ENCODE measurements at places on chromosomes 5 and 9.

DNA sequence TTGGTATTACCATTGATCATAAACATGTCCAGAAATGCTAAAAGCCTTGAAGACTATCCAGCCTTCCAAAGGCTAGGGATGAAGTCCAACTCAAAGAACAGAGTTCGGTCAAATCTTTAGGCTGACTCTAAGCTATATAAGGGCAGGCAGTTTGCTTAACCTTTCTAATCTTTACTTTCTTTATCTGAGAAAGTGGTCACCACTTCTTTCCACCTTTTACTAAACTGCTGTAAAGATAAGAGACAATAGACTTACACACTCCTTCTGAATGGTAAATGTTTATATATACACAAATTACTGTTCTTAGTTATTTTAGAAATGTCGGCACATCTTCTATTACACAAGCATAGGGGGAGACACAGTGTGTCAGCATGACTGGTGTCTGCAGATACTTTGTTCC is 100.4 kb downstream of the NREP start:
- DNase-seq: no peak

- DNase-seq: no peak
Observed at GRCh38 chr5:140178086-140178410, 3.1 kb downstream of the CYSTM1 start.

GRCh38 chr5:168110870-168111832 is 180.3 kb upstream of the WWC1 start:
- no peak for DNase-seq

DNA sequence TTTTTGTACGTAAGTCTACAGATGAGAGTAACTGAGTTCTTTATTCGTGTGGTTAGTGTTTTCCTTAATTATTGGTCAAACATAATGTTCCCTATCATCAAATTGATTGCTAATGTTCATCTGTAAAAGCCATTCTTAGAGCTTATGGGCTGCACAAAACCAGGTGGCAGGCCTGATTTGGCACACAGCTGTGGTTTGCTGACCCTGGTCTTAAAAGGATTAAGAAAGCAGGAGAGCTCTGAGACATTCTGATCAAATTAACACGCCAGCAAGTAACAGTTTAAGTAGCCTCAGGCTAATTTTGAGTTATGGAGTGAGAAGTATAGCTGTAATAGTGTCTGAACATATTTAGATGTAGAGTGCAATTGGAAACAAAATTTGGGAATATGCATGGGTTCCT is 63.2 kb downstream of the PRR16 start:
- DNase-seq: no peak

DNA sequence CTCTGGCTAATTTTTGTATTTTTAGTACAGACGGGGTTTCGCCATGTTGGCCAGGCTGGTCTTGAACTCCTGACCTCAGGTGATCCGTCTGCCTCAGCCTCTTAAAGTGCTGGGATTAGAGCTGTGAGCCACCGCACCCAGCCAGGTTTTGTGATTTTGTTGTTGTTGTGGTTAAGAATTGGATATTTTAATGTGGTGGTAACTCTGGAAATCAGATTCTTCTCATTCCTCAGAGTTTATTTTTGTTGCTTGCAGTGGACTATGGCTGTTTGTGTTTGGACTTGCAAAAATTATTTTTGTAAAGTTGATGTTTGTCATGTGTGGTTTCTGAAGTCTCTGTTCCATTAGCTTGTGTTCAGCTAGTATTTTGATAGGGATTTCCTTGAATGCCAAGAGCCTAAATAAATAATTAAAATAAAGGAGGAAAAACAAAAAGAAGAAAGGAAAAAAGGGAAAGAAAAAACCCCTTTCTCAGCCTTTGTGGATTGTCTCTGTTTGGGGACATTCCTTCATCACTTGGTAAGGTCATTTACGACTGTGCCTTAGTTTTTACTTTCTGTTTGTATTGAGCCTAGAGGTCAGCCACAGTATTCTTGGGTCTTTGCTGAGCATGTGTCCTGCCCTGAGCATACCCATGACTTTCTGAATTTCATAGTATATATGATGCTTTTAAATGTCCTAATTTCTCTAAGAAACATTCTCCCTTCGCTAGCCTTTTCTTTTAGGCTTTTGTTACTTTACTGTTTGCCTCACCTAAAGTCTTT is 37.3 kb downstream of the PBX3 start:
- no peak for DNase-seq

Measured in activated CD4-positive, alpha-beta T cell treated with anti-CD3 and anti-CD28 coated beads, Interleukin-10, Interleukin-2, amounts not matched to agents 100 ng/mL and 50 ng/mL, durations not matched to agents 16 hours and 8 hours (primary cell).